G401 (cell line): ENCODE measurements at places on chromosomes 7 and 10. TPM values are rescaled to one million over a fixed set of nuclear protein-coding genes. Genes with fewer than 3 reads are reported as not detected.
A peak's percentile ranks its signal among the peaks of the same experiment; 100 is the strongest.

DNA sequence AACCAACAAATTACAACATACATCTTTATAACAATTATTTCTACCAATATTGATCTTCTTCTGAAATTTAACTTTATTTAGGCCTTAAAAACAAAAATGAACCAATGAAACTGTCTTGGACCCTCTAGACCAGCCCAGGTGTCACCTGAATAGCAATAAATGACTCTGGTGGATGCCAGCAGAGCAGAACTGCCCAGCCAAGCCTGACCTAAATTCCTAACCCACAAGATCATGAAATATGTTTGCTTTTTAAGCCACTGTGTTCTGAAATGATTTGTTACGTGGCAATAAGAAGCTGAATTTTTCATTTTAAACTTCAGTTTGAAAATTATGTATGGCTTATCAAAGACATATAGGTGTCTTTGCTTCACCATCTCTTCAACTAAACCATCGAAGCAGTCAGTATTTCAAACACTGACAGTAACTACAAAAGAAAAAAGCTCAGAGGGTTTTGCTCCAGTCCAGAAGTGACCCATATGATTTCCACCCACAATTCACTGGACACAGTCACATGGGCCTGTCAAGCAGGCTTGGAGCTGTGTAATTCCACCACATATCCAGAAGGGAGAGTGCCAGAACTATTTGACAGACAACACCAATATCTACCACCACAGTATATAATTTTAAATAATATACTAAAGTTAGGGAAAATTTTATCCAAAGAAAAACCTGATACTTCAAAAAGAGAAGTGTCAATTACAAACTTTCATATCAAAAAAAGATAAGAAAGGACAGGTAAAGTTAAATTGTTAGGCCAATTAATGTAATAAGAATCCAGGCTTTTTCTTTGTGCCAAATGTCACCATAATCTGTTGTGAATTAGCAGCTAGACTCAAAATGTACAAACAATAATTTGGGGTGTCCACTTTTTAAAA, 94.5 kb downstream of the KMT2C start:
- peak; percentile 49 for DNase-seq

GRCh38 chr10:69464801-69465401, 13.6 kb downstream of the TSPAN15 start:
- no peak for DNase-seq

- DNase-seq: no peak
Observed at GRCh38 chr7:99674995-99675742, 4.6 kb downstream of the CYP3A5 start.

Gene HOXA5
- 0.81 and 1.6 TPM in 2 replicates for total RNA-seq

Gene CUBN
- total RNA-seq: 0.06 and 0.07 TPM in 2 replicates

DNA sequence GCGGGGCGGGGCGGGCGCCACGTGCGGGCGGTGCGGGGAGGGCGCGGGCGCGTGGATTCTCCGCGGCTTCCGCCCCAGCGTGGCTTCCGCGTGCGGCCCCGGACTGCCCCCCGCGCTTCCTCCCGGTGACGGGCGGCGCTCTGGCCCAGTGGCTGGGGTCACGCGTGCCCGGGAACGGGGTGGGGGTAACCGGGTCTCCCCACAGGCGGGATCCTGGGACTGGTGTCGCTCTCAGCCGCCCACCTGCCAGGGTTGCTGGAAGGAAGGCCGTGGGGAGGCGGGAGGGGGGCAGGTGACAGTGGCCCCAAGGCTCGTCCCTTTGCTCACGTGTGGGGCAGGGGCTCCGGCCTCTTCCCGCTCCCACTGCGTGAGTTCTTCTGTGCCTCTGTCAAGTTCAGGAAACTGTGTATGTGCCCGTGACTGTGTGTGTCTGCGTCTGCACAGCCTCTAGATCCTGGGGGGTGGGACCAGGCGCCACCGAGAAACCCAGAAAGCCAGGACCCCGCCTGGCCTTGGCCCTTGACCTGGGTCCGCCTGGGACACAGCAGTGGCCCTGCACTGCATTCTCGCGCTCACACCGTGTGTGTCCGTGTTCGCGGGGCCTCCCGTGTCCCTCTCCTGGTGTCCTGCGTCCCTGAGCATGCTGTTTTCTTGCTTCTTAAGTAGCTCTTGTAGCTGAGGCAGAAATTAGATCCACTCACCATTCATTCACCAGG, 919 bp downstream of the MAFK start:
- peak; percentile 33 for DNase-seq

Gene OR9A4
- not detected in 2 replicates for total RNA-seq

- no peak for DNase-seq
Observed at GRCh38 chr7:29147821-29148220, 1.5 kb upstream of the CPVL start.

Gene RNF148
- total RNA-seq: not detected in 2 replicates

Gene HABP2
- total RNA-seq: not detected in 2 replicates

DNA sequence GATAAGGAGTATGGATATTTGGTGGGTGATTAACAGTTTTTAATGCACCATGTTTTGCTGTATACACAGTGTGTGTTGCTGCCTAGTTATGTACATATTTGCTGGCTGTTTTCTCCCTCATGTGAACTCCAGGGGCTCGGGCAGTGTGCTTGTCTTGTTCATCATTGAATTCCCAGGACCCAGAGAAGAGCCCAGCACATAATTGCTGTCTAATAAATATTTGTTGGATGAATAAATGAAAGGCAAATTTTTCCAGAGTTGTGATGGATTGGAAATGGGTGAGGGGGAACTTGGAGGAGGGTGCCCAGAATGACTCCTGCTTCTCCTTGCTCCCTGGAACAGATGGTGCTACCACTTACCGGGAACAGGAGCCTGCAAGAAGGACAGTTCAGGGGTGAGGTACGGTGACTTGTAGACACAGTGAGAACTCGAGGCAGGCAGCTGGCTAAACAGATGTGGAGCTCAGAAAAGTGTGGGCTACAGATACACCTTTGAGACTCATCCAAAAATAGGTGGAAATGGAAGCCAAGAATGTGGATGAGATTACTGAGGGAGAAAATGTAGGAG, 586.8 kb upstream of the MGMT start:
- DNase-seq: no peak

DNA sequence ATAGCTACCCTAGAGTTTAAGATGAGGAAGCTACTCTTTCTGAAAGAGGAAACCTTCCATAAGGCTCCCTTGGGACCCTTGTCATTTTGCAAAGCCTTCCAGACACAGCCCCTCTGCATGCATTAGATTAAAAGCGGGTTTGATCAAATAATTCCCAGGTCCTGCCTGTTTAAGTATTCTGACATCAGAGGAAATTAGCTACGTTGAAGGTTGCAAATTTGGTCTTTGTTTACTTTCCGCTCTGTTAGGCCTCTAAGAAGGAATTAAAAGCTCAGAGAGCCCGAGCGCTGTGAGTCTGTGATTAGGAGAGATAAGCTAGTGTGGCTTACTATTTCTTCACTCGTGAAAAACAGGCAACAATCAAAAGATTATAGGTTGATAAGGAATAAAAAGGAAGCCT, 1.4 kb upstream of the THSD7A start:
- DNase-seq: no peak

Gene GBX1
- total RNA-seq: 0.37 TPM in 1 of 2 replicates, not detected in the other

- DNase-seq: no peak
Observed at GRCh38 chr7:124202546-124202945, 169.7 kb upstream of the TMEM229A start.

- no peak for DNase-seq
Observed at GRCh38 chr7:70285854-70286253, 687.6 kb downstream of the AUTS2 start.

- no peak for DNase-seq
Observed at GRCh38 chr7:23349484-23350157, 50.5 kb downstream of the MALSU1 start.

DNA sequence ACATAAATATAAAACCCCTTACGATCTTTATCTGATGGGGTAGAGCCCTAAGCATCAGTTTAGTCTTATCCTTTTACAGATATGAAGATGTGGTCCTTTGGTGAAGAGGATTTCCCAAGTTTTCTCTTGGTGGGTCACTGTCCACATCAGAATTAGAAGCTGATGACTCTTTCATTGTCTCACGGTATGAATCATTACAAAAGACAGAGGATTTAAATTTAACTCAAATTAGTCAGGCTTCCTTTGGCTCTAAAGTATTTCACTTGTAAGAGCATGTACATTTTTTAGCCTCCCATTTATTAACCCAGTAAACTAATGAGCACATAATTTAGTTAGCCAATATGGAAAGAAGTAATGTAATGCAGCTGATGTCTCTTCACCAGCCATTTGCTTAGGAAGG, 49.9 kb upstream of the TMEM26 start:
- no peak for DNase-seq

Gene C7orf57
- total RNA-seq: 0.47 and 0.49 TPM in 2 replicates

DNA sequence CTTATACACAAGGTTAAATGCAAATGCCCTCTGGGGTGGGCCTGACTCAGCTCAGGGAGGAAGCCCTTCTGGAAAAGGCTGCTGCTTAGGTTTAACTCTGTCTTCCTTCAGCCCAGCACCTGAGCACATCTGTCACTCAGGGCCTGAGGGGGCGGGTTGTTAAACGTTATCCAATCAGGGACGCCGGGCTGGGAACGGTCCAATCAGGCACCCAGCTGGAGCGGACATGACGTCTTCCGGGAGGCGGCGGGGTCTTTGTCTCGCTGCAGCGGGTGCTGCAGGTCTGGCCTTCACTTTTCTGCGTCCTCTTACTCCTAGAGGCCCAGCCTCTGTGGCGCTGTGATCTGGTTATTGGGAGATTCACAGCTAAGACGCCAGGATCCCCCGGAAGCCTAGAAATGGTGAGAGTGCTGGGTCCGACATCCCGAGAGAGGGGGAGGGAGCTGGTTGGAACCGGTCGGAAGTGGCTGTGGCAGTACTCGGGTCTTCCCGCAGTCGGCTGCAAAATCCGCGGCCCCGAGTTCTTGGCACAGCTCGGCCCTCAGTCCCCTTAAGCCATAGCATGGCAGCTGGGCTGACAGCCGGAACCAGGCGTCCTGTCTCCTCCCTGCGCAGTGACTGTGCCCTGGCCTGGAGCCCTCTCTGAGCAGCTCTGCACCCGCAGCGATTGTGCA, at the start of gene ZNF138:
ZNF138 (plus strand) TSS at position 258 of the 674 bp plus-strand sequence; CDS start at position 399, 141 bp downstream.
- DNase-seq: peak; percentile 99

Gene EBF3
- 0.24 and 0.25 TPM in 2 replicates for total RNA-seq

DNA sequence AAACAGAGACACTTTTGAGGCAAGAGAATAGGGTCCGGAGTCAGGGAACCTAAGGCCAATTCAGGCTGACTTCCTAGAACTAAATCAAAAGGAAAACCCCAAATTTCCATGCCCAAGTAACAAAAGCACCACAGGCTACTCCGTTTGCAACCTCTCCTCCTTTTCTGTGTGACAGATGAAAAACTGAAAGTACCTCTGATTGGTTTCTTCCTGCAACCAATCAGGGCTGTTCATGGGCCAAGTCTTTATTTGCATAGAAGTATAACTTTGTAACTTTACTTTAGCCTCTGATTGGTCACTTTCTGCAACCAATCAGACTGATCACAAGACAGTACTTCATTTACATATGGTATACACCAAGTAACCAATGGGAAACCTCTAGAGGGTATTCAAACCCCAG, 239.9 kb upstream of the KCND2 start:
- peak; percentile 23 for DNase-seq

- no peak for DNase-seq
Observed at GRCh38 chr7:123480107-123480506, 54.3 kb downstream of the IQUB start.

- no peak for DNase-seq
Observed at GRCh38 chr10:133277277-133277992, 767 bp upstream of the ADAM8 start.

Gene CTAGE4
- total RNA-seq: not detected in 2 replicates

Gene NCF1
- not detected in 2 replicates for total RNA-seq

Gene SEMA3D
- total RNA-seq: 0.06 and 1.6 TPM in 2 replicates

DNA sequence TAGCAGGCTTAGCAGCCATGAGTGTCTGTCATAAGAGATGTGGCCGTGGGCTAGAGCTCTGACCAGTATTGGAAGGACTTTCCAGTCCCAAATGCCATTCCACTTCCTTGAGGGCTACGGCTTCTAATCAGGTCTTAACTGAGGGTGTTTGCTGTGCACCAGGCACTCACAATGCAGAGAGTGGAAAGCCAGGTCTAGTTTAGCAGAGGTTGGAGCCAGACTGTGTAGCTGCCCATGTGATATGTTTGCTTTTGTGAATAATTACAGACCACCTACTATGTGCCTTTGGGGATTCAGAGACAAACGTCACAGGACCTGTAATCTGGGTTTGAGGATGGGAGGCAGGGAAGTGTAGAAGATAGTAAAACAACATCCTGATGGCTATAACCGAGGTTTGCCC, 79.8 kb downstream of the WDFY4 start:
- DNase-seq: no peak

Gene PNLIPRP3
- not detected in 2 replicates for total RNA-seq

- peak; percentile 68 for DNase-seq
Observed at GRCh38 chr10:128943111-128943510, 523.9 kb upstream of the MGMT start.

DNA sequence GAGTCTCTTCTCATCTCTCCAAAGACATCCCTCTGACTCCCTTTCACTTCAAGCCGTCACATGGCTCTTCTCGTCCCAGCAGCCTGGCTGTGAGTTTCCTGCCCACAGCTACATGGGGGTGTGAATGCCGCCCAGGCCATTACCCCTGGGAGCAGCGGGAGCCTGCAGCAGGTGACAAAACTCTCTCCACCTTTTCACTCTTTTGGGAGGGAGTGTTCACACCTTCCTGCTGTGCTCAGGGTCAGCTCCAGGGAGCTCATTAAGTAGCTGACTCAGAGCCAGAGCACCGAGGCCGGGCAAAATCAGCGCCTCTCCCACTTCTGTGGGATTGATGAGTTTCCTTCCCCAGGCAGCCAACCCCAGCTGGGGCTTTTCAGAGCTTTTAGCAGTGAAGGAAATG, 271.3 kb downstream of the TYW1 start:
- DNase-seq: peak; percentile 6

GRCh38 chr10:52897162-52897561, 124.6 kb upstream of the MBL2 start:
- DNase-seq: no peak

DNA sequence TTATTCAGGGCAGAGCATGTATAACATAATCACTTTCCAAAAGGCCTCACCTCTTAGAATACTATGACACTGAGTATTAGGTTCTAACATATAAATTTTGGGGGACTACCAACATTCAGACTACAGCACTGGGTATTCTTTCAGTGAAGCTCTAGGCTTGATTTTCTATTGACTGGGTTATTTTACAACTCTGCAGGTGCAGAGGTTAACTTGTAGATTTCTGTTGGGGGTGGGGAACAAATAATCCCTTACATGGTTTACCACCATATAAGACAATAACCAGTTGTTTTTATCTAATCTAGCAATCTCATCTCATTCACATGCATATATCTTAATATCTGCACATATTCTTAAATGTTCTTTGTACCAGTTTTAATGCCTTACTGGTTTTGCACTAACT, 73.9 kb downstream of the ATE1 start:
- DNase-seq: no peak

- DNase-seq: no peak
Observed at GRCh38 chr10:1467334-1468076, 269.8 kb downstream of the ADARB2 start.

- DNase-seq: no peak
Observed at GRCh38 chr7:51045319-51046102, 262.8 kb upstream of the GRB10 start.

Gene PDZD7
- total RNA-seq: 2.4 and 4.5 TPM in 2 replicates

Gene ATG9B
- 0.34 and 0.49 TPM in 2 replicates for total RNA-seq

- DNase-seq: no peak
Observed at GRCh38 chr10:43912469-43912868, 263.8 kb upstream of the ZNF32 start.

Gene TRRAP
- 12.2 and 17.3 TPM in 2 replicates for total RNA-seq
